Umbilical cord (tissue), 2 donors: ENCODE measurements at places on chromosomes 2 and 18.

DNA sequence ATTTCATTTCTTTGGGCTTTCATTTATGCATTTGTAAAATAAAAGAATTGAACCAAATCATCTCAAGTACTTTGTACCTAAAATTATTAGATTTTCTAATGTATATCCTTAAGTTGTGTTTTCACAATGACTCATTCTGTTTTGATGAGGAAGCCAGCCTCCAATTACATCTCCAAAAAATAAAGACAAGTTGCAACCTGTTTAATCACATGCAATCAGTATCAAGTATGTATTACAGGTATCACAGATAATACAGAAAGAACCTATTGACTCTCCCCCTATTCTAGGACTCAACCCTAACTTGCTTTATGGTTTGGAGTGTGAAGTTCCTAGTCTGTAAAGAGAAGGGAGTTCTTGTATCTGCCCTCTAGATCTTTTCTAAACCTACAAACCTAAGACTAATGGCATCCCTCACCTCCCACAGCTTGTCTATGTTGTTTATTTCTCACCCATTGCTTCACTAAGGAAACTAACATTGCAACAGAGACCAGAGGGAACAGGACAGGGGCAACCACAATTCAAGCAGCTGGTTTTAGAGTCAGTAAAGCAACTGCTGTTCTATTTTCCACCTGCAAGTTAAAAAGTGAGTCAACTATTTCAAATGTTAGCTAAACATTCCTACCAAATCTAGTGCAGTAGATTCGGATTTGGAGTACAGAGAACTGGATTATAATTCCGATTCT, 141.1 kb upstream of the ETAA1 start:
- peak; percentile 5 for DNase-seq

DNA sequence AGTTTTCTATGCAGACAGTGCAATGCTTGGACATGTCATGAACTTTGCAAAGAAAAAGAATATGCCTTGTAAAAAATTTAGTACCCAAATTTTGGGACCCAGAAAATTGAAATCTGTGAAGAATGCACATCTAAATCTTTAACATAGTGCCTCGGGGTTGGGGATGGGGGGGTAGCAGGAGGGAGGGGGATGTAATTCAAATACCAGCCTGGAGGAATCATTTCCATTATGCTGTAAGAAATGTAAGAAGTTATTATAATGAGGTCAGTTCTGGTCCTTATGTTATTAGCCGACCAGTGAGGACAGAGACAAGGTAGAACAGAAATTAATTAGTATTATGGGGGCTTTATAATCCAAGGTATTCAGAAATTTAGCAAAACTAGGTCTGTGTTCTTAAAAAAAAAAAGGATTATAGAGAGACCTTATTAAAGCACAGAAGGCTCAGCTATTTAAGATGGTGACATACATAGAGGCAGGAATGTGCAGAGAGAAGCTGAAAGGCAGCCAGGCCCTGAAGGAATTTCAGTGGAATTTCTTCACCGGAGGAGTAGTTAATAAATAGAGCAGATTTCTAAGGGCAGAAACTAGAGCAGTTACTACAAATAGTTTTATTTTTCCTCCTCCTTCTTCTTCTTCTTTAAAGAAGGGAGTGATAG, 89.0 kb upstream of the RBMS1 start:
- peak; percentile 88 for DNase-seq

DNA sequence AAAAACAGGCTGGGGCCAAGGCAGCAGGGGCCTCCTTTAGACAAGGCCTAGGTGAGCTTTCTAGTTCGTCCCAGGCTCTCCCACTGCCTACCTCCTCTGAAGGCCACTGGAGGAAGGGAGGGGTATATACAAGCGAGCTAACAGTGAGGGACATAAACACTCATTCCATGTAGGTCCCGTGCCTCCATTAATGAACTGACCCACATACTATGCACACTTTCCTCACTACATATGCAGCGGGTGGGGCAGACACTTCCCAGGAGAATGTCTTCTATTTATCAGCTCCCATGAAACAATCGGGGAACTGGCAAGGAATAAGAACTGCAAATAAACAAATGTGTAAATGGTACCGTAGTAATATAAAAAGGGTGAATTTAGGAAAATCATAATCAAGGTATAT, 336.5 kb downstream of the NBAS start:
- no peak for DNase-seq

DNA sequence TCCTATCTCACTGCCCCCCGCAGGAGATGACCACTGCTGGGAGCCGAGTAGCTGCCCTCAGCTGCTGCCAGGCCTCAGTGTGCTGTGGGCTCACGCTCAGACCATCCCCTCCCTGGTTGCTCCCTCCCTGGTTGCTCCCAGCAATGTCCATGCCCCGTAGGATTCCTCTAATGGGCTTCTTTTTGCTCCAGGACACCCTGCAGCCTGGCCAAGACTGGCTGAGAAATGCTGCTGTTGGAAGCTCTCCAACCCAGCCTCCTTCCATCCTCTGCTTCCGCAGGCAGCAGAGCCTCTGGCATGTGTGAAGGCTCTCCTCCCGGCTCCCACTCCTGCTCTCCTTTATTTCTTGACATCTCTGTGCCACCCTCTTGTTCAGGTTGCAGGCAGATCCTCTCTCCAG, 48.6 kb downstream of the SOX11 start:
- peak; percentile 69 for DNase-seq

DNA sequence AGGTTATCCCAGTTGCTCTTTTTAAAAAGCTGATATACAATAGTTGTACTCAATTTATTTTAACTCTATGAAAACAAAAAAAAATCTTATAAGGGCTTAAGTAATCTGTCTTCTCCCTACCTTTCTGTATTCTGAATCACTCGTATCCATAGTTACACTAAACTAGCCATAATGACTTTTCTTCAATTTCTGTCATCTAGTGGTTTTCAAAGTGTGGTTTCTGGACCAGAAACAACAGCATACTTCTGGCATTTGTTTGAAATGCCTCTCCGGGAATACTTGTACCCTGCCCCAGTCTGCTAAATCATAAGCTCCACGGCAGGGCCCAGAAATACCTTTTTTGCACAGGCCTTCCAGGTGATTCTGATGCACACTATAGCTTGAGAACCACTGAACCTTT, 253.6 kb downstream of the LRRTM4 start:
- no peak for DNase-seq

DNA sequence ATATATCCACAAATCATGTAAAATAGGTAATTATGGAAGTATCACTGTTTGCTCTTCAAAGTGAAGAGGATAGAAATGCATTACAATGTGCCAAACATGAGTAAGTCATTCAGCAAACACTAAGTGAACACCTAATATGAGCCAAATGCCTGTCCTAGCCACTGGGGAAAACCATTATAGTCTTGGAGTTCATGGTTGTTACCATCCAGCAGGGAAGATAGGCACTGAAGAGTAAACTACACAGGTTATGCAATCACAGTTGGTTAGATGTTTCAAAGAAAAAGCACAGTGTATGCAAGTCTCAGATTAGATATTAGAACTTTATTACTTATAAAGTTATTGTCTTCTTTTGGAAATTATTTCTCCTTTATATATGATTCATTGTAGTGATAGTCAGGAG, 3.9 kb upstream of the SERPINB2 start:
- no peak for DNase-seq
